ENCODE measurements at places on chromosomes 5 and 9.

- H3K4me3 ChIP-seq: no peak overlapping the region
- no peak for DNase-seq
- H3K36me3 ChIP-seq: no peaks in the 10 kb centered on the region
- no peaks in the 10 kb centered on the region for H3K4me1 ChIP-seq
- no peak overlapping the region for H3K27ac ChIP-seq
- H3K27me3 ChIP-seq: peaks cover 6% of the 10 kb centered on the region
Measured at GRCh38 chr9:68603371-68603770, 62.7 kb upstream of the TMEM252 start.

DNA sequence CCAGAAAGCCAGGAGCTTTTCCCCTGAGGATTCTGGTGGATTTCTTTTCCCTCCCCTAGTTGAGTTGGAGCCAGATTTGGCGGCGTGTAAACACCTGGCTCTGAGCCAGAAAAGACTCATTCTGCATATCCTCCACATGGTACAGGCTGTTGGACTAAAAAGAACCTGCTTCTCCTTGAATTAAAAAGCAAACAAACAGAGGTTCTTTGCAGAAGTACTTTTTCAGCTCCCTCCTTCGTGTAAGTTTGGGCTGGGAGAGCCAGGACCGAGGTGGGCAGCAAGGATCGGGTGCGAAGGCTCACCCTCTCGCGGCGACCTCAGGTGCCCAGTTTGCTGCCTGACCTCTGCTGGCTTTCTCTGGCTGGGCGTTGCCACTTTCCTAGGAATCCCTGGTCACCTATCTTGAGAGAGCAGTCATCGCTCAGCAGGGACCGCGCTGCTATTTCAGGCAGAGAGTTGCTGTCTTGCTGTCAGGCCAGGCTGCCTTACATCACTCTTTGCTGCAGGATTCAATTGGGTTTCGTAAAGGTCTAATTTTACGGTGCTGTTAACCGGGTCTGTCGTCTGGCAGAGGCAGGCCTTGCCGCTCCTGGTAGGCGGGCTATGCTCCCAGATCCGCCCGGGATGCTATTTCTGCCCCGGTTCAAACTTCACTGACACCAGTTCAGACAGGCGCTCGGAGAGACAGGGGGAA lies 3.2 kb downstream of the PAPPA start:
- H3K27me3 ChIP-seq: peaks cover 28% of the 10 kb centered on the region
- no peaks in the 10 kb centered on the region for H3K4me1 ChIP-seq
- H3K4me3 ChIP-seq: no peak overlapping the region
- H3K27ac ChIP-seq: no peak overlapping the region

DNA sequence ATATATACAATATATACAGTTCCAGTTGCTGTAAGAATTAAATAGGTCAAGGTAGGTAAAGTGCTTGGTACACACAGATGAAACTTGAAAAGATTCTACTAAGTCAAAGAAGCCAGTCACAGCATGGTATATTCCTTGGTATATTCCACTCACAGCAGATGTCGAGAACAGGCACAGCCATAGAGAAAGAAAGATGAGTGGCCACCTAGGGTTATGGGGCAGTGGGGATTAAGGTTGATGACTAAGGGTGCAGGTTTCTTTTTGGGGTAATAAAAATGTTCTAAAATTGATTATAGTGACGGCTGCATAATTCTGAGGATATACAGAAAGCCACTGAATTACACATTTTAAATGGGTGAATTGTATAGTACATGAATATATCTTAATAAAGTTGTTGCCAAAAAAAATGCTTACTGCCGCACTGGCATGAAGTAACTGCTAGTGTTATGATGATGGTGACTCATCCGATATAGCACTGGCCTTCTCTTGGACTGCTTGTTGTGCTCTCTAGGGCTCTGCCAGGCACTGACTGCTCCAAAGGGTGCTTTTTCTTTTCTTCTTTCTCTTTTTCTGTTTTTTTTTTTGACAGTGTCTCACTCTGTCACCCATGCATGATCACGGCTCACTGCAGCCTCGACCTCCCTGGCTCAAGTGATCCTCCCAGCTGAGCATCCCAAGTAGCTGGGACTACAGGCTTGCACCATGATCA lies 23.5 kb downstream of the TBC1D2 start:
- peaks cover 45% of the 10 kb centered on the region for H3K36me3 ChIP-seq
- H3K4me3 ChIP-seq: no peak overlapping the region
- no peaks in the 10 kb centered on the region for H3K4me1 ChIP-seq
- no peaks in the 10 kb centered on the region for H3K27me3 ChIP-seq

DNA sequence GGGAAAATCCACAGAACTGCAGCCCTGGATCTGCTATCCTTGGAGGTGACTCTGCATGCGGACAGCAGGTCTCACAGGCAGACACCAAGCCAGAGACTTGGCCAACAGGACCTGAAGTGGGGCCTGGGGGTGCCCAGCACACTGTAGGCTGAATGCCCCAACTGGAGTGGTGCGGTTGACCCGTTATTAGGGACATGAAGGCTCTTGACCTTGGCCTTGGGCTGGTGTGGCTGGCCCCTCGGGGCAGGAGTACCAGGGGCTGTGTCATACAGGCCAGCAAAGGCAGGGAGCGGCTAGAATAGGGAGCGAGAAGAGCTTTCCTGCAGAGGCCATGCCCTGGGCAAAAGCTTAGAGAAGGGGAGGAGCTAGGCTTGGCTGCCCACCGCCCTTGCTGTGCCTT lies 153.2 kb upstream of the MVB12B start:
- H3K27ac ChIP-seq: no peak overlapping the region
- H3K36me3 ChIP-seq: no peaks in the 10 kb centered on the region
- H3K4me3 ChIP-seq: no peak overlapping the region

DNA sequence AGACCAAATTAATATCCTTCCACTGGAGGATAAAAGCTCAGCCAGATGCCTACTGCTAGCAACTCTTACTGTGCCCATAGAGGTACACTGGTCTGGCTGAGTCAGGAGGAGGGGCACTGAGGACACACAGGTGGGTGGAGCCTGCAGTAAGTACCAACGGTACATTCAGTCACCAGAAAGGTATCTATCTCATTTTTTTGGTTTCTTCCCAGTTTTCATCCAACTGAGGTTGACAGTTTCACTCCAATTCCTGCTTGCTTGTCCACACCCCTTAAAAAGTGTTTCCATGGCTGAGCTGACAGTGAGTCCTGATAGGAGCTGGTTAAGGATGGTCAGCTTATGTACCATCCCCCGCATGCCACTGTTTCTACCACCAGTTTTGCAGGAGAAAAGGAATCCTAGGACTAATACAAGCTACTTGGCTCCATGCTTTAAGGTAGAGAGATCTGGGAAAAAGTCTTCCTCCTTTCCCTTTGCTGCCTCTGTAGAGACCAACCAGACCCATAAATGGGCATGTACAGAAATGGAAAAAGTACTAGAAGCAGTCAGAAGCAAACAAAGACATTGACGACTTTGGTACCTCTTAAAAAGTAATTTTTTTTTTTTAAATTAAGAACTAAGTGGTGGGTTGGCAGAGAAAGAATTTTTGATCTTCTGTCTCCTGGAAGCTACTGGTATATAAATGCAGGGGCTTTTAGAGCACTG lies 3.2 kb downstream of the ELL2 start:
- DNase-seq: no peak
- H3K36me3 ChIP-seq: no peaks in the 10 kb centered on the region
- H3K27me3 ChIP-seq: no peaks in the 10 kb centered on the region
- H3K4me1 ChIP-seq: peaks cover 26% of the 10 kb centered on the region

DNA sequence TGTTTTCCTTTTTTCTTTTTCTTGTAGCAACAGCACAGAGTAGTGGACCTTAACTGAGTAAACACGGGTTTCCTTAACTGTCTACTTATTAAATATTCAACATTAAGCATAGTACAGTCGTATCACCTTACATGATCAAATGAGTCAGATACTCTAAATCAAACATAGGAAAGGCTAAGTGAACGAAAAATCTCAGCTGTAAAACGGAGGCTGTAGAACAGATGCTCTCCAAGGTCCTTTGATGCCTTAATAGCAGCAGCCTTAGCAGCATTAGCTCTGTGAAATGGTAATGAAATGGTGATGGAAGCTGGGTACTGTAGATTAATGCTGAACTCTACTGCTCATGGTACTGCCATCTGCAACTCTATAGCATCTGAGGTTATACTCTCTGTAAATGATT lies 1433.3 kb upstream of the C9orf72 start:
- DNase-seq: no peak
- no peak overlapping the region for H3K4me3 ChIP-seq
- H3K4me1 ChIP-seq: no peaks in the 10 kb centered on the region
- H3K27me3 ChIP-seq: no peaks in the 10 kb centered on the region
- no peak overlapping the region for H3K27ac ChIP-seq

DNA sequence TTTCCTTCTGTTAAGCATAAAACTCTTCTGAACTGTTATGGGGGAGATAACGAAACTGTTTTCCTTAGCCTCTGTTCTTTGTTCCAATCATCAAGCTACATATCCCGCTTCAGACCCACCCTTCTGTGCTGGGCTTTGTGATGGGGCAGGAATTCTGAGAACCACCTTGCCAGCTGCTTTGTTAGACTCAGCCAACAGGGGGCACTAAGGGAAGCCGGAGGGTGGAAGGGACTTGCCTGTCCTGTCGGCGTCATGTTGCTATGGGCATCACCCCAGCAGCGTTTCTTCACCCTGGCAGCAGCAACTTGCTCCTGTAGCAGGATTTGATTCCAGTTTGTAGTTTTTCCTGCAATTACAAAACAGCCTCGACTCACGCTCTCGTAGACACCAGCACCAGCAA lies 169.1 kb downstream of the CAAP1 start:
- no peaks in the 10 kb centered on the region for H3K4me1 ChIP-seq
- no peak overlapping the region for H3K27ac ChIP-seq
- DNase-seq: no peak
- no peaks in the 10 kb centered on the region for H3K27me3 ChIP-seq
- no peaks in the 10 kb centered on the region for H3K36me3 ChIP-seq

DNA sequence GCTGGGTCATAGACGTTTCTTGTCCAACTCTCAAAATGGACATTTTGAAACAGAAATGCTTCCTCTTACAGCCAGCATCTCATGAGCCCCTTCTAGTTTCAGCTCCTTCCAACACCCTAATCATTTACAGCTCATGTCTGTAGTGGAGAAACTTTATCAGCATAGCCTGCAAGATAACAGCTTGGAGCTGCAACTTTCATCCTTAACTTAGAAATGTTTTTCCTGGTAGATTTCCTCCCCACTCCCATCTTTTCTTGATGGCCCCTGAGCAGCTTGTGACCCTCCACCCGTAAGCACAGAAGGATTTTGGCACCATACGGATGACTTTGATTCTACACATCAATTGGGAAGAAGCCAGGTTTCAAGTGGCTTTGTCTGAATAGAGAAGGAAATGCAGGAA lies 53.5 kb upstream of the TGFBR1 start:
- H3K27me3 ChIP-seq: no peaks in the 10 kb centered on the region
- H3K27ac ChIP-seq: no peak overlapping the region
- no peak for DNase-seq

- no peaks in the 10 kb centered on the region for H3K4me1 ChIP-seq
- H3K36me3 ChIP-seq: no peaks in the 10 kb centered on the region
- no peak overlapping the region for H3K4me3 ChIP-seq
- DNase-seq: no peak
Measured at GRCh38 chr5:80594810-80595209, 24.7 kb upstream of the ANKRD34B start.

- H3K27ac ChIP-seq: no peak overlapping the region
- H3K27me3 ChIP-seq: no peaks in the 10 kb centered on the region
- H3K4me1 ChIP-seq: peaks cover 58% of the 10 kb centered on the region
- H3K36me3 ChIP-seq: peaks cover 4% of the 10 kb centered on the region
- DNase-seq: no peak
- H3K4me3 ChIP-seq: no peak overlapping the region
Measured at GRCh38 chr9:137237759-137238726, 3.0 kb upstream of the TUBB4B start.

Measured in CD4-positive, CD25-positive, alpha-beta regulatory T cell (primary cell).